Activated CD4-positive, alpha-beta T cell treated with anti-CD3 and anti-CD28 coated beads, Interleukin-2, amount 10 ng/mL, durations not matched to agents 7 days and 5 days (primary cell): ENCODE measurements at places on chromosomes 12 and 14.
A peak's percentile ranks its signal among the peaks of the same experiment; 100 is the strongest.

DNA sequence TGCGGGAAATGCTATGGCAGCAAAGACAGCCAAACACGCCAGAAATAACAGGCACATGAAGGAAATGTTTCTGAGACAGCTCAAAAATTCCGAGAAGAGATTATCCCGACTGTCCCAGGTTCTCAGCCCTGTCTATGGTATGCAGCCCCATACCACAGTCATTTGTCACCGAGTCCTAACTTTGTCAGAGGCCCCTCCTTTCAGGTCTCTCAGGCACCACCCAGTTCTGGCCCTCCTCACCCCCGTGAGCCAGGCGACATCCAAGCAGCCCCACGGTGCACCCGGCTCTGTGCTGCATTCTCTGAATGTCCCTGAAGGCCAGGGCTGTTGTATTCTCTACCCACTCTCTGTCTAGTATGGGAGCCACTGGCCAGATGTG lies 24.0 kb downstream of the SSH1 start:
- DNase-seq: no peak

GRCh38 chr12:33283054-33283453 lies 156.6 kb downstream of the SYT10 start:
- DNase-seq: no peak

DNA sequence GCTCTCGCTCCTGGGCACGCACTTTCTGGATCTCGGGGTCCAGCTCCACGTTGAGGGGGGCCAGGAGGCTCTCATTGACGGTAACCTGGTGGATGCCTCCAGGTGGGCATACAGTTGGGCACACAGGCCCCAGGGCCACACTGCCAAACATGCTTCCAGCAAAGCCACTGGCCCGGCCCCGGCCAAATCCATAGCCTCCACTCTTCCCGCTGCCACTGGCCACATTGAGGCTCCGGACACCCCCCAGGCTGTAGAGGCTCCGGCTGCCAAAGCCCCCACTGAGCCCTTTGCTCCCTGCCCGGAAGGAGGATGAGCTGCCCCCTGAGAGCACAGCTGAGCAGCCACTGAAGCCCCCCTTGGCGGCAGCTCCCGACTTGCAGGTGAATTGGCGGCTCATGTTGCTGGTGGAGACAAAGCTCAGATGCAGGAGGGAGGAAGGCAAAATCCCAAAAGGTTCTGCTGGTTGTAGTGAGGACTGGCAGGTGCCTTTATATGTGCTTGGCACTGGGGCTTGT lies at the start of gene KRT71:
KRT71 (minus strand) TSS at position 465 of the 515 bp plus-strand sequence; CDS start at position 397, 68 bp downstream.
- DNase-seq: no peak

DNA sequence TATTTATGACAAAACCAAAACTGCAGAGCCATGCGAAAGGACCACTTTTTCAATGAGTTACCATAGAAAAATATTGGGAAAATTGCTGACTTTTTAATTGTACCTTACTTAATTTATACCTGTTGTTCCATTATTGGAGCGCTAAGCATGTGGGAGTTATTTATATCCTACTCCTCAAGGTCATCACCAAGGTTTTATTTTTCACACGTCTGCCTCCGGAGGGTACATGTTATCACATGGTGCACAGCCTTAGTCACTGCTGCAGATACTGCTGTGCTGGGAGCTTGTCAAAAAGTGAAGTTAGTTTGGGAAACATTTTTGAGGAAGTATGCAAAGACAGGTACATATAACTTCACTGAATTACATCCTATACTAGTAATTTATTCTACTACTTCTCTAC lies 1444.3 kb downstream of the AACS start:
- DNase-seq: no peak

DNA sequence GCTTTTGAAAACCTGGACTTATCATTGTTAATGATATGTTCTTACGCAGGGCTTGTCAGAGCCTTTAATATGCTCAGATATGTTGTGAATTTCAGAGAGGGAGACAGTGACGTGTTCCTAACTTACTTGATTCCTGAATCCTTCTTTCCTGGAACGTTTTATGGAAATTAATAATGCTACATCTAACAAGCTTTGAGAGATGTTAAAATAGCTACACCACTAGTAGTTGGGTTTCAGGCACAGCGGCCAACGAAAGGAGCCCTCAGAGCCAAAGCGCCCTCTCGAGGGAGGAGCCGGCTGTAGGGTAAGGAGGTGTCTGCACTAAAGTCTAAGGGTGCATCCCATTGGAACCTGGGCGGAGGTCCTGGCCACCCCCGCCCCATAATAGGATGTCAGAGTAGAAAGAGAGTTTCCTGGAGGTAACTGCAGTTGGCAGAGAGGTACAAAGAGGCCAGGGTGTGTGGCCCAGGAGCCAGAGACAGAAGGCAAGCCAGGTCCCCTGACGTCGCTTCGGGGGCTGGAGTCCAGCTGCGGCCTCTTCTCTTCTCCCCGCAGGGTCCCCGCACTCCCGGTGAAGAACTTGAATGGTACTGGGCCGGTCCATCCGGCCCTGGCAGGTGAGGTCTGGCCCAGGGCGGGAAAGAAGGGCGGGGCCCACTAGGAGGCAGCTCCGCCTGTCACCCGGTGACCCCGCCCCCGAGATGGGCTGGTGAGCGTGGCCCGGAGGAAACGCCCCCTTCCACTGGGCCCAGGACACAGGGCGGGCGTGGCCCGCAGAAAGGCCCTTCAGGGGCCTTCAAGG lies 36.3 kb downstream of the DTX1 start:
- no peak for DNase-seq

- DNase-seq: no peak
These were observed 97.4 kb downstream of the TSPAN8 start for GRCh38 chr12:71060426-71060825.

GRCh38 chr12:68865399-68866164 lies 57.6 kb downstream of the MDM2 start:
- no peak for DNase-seq

- no peak for DNase-seq
These were observed 29.6 kb downstream of the KCNK13 start for GRCh38 chr14:90091393-90091792.

DNA sequence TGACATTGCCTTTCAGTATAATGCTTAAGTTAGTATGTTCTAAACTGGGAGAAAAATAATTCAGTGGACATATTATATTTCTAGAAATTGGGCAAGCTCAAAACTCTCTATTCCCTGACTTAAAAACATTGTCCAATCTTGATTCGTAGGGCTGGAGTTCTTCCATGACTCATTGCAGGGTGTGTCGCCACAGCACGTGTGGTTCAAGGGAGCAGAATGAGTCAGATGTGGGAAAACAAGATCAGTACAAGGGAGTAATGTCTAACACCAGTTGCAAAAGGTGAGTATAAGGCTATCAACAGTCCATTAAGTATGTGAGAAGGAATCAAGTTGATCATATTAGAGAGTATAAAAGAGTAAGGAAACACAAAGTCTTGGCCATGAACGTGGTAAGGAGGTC lies 887.0 kb downstream of the TMTC2 start:
- no peak for DNase-seq

- DNase-seq: peak; percentile 20
These were observed 195.8 kb downstream of the FOXN3 start for GRCh38 chr14:89221109-89221810.

- no peak for DNase-seq
These were observed 747 bp downstream of the HSPB8 start for GRCh38 chr12:119179335-119180021.

GRCh38 chr14:50835280-50835679 lies 4.3 kb upstream of the NIN start:
- peak; percentile 50 for DNase-seq

DNA sequence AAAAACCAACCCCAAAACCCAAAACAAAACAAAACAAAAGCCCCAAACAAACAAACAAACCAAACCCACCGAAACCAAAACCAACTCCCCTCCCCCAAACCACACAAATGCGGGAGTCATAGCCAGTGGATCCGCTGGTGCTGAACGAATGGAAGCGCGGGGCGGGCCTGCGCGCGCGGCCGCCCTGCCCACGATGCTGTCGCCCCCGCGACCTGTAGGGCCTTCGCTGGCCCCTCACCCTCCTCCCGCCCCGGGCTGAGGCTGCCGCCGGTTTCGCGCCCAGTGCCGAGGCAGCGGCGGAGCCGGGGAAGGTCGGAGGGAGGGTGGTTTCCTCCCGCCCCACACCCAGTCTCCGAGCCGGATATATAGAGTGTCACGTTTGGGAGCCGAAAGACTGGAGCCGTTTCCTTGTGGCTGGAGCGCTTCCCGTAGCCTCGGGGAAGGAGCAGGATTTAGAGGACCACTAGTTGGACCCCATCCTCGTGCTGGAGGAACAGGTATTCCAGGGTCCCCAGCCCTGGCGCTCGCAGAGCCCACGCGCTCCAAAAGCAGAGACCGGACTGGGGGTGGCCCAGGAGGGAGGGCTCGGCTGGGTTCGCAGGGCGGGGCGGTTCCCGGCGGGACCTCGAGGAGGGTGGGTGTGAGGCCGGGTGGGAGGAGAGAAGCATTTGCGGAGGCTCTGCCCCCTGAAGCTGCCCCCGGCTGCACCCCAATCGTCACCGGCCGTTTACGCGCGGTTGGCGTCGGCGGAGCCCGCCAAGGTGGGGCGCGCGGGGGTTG lies at the start of gene FAR2:
FAR2 (plus strand) TSS at position 368 of the 780 bp plus-strand sequence. CDS start 121,172 bp downstream, outside the sequence.
- peak; percentile 61 for DNase-seq

- no peak for DNase-seq
These were observed 510.8 kb downstream of the TMTC2 start for GRCh38 chr12:83197483-83197914.

DNA sequence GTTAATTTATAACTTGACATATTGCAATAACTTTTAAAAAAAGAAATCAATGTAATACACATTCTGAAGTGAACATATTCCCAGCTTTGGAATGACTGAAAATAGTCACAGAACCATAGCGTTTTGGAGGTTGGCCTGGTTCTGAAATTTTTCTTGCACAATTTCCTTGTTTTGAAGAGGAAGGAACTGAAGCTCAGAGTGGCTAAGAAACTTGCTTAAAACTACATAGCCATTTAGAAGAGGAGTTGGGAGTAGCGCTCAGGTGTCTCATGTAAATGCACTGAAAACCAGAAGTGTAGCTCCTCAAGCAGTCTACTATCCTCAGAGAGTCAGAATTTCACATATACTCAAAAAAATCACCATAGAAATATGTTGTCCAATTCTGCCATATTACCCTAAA lies 41.2 kb downstream of the SLC38A1 start:
- DNase-seq: no peak

DNA sequence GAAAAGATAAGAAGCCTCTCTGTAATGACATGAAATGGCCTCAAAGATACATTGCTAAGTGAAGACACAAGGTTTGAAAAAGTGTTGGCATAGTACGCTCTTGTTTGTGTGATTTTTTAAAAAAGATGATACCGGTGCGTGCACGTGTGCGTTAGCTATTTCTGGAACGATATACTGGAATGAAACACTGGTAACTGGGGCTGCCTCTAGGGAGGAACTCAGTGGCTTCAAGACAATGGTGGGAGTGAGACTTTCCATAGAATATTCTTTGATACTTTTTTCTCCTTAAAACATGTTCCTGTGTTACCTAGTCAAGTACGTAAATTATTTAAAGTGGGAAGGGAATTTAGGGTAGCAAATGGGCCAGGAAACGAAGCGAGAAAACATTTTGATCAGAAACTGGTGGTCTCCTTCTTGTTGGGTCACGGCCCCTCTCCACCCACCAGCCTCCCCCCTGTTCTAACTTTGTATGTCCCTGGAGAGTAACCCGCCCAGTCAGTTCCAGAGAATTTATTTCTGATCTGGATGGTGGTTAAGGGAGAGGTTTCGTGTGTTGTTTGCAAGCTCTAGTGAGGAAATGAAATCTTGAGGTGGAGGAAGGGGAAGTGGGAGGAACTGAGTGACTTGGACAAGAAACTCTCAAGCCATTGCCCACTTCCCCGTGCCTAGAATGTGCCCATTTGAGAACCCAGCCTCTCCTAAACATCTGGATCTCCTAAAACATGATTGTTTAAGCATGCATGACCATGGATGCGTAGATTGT lies 6.6 kb downstream of the FGF6 start:
- DNase-seq: no peak

DNA sequence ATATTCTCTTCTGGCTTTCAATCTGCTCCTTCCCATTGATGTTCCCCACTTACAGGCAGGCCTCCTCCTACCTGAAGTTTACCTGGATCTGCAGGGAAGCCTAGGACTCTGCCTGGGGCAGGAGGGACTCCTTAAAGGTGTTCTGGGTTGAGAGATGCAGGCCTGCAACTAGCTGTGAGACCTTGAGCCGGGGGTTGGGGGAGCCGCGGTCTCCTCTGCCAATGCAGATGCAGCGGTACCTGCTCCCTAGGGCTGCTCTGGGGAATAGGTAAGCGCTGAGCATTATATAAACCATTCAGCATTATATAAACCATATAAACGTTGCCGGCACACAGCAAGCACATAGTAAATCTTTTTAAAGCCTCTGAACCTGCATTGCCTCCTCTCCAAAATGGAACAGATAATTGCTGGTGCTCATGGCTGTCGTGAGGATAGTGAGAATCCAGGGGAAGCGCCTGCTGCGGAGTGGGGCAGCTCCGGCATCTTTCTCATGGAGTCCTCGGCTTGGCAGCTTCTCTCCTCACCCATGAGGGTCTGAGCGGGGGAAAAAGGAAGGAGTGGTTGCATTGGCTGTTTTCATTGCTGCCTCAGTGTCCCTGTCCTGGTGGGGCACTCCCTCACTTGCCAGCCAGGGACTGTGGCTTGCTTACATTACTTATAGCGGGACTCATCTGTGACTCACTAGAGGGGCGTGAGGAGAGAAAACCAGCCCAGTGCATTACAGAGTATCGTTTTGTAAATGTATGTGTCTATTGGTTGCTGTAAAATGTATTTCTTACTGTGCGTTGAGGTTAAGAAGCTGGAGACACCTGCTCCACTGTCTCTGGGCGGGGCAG lies 12.5 kb upstream of the KRT80 start:
- no peak for DNase-seq

DNA sequence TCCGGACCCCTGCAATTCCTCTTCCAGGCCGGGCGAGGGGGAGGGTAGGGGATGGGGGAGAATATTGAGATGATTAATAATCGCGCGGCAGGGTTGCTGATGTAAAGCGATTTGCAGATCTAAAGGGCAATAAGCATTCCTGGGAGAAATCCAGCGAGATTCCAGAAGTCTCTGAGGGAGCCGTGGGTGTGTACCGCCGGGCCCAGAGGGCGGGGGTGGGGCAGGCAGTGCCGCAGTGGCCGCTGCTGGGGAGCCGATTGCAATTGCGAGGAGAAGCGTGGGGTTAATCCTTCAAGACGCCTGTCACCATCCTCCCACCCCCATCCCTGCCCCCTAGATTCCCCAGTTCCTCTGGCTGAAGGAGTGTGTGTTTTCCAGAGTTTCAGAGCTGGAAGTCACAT lies 16.4 kb downstream of the FOS start:
- DNase-seq: no peak

GRCh38 chr12:32906399-32907165 lies 10.0 kb upstream of the PKP2 start:
- no peak for DNase-seq

- DNase-seq: no peak
These were observed 16.0 kb upstream of the DDX11 start for GRCh38 chr12:31057671-31058070.

DNA sequence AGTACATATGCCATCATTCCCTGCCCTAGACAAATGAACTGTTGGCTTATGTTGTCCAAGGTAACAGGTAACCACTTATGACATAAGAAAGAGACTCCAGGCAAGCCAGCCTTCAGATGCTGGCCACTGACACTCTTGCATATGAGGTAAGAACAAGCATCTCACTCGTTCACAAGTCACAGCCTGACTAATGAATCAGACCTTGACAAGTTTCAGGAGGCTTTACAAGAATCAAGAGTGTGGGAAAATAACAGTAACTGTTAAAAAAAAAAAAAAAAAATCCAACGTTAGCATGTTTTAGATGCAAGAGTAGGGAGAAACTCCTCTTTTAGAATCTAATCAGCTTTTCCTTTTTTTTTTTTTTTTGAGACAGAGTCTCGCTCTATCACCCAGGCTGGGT lies 40.7 kb downstream of the ZFYVE1 start:
- DNase-seq: no peak

GRCh38 chr14:104436741-104437701 lies 142.5 kb upstream of the C14orf180 start:
- no peak for DNase-seq
